ENCODE measurements at places on chromosomes 4 and X.
A peak's percentile ranks its signal among the peaks of the same experiment; 100 is the strongest.

DNA sequence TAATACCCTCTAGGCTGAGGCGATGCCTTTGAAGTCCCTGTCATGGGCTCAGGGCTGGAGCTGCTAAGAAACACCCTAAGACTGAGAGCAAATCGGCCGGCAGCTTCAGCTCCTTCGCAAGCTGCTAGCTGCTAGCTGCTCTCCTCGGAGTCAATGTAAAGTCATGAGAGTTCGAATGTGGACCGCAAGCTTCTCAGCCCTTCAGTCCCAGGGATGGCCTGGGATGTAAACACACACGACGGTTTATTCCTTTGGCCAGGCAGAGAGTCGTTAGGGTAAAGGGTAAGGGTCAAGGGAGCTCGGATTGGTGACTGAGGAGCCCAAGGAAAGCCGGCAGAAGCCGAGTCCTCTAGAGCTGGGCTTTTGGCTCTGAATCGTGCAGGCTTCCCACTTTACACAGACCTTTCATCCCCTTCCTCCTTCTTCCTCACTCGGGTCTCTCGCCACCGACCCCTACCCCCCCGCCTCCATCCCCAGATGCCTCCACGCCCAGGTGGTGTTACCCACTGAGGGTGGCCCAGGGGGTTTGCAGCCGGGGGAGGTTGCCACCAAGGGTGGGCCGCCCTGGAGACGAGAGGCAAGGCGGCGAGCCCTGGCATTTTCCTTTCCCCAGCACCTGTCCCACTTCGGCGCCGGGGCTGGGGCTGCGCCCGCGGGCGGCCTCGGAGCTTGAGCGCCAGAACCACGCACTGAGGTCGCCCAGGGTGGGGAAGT is 3.1 kb upstream of the BCORL1 start:
- H3K27me3 ChIP-seq: no peaks in the 10 kb centered on the region
- no peak overlapping the region for H3K27ac ChIP-seq
- DNase-seq: no peak
- H3K36me3 ChIP-seq: no peaks in the 10 kb centered on the region
- H3K4me3 ChIP-seq: no peak overlapping the region
- peaks cover 5% of the 10 kb centered on the region for H3K4me1 ChIP-seq

GRCh38 chrX:130446974-130447373 is 45.2 kb downstream of the RBMX2 start:
- DNase-seq: no peak
- H3K36me3 ChIP-seq: no peaks in the 10 kb centered on the region
- no peak overlapping the region for H3K4me3 ChIP-seq
- H3K27ac ChIP-seq: no peak overlapping the region
- H3K27me3 ChIP-seq: no peaks in the 10 kb centered on the region

DNA sequence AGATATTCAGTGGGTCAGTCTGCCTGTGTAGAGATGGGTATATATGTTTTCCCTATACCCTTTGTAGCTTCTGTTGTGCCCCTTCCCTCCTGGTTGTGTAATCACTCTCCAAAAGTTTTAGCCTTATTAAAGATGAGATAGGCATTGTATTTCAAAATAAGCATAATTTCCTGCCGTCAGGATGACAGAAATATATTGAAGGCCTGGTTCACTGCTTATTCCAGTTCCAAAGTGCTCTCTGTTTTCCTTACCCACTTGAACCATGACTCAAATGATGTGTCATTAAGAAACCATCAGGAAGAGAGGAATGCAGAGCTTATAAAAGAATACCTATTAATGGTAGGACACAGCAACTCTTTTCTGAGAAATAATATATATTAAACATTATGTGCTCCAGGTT is 178.5 kb downstream of the GABRB1 start:
- DNase-seq: peak; percentile 92
- no peaks in the 10 kb centered on the region for H3K27me3 ChIP-seq
- no peak overlapping the region for H3K4me3 ChIP-seq
- peaks cover 37% of the 10 kb centered on the region for H3K4me1 ChIP-seq

GRCh38 chr4:98850937-98851336 is 78.0 kb downstream of the EIF4E start:
- no peaks in the 10 kb centered on the region for H3K36me3 ChIP-seq
- H3K4me1 ChIP-seq: no peaks in the 10 kb centered on the region
- H3K27ac ChIP-seq: no peak overlapping the region
- no peak overlapping the region for H3K4me3 ChIP-seq

DNA sequence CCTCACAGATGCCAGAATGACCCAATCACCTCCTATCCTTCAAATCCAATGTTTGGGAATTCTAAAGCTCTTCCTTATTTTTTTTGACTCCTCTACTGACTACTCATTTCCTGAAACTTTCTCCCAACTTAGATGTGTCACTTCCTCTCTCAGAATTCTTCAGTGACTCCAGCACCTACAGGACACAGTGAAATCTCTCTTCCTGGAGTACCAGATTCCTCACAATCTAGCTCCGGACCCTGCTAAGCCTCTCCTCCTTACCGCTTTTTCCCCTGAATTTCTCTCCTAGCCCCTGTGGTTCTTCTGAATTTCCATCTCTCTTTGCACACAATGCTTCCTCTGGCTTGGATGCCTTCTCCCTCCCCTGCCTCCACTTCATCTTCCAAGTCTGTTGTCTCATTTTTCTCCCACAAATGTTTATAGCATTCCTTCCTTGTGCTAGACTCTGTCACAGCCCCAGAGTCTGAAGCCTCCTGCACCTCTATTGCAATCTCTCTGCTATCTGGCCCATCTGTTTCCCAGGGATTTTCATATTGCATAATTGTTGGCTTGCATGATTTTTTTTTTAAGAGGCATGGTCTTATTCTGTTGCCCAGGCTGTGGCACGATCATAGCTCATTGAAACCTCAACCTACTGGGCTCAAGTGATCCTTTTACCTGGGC is 80.1 kb downstream of the ANAPC4 start:
- H3K27me3 ChIP-seq: no peaks in the 10 kb centered on the region
- DNase-seq: peak; percentile 6
- peak overlapping the region; percentile 29 for H3K4me3 ChIP-seq
- no peaks in the 10 kb centered on the region for H3K36me3 ChIP-seq
- H3K27ac ChIP-seq: peak overlapping the region; percentile 31

- H3K27me3 ChIP-seq: no peaks in the 10 kb centered on the region
- no peak overlapping the region for H3K27ac ChIP-seq
- no peaks in the 10 kb centered on the region for H3K4me1 ChIP-seq
- H3K4me3 ChIP-seq: no peak overlapping the region
- peak; percentile 14 for DNase-seq
These were observed 3.0 kb downstream of the IL21 start for GRCh38 chr4:122617597-122618593.

- no peak for DNase-seq
- H3K4me1 ChIP-seq: peaks cover 32% of the 10 kb centered on the region
- H3K4me3 ChIP-seq: no peak overlapping the region
- peaks cover 4% of the 10 kb centered on the region for H3K36me3 ChIP-seq
- H3K27me3 ChIP-seq: no peaks in the 10 kb centered on the region
These were observed 14.7 kb downstream of the FTSJ1 start for GRCh38 chrX:48490661-48491060.

- peak overlapping the region; percentile 89 for H3K4me3 ChIP-seq
- peaks cover 8% of the 10 kb centered on the region for H3K4me1 ChIP-seq
- H3K36me3 ChIP-seq: peaks cover 9% of the 10 kb centered on the region
- peak; percentile 6 for DNase-seq
These were observed 540 bp downstream of the ZNF721 start for GRCh38 chr4:498328-498904.

- DNase-seq: no peak
- H3K36me3 ChIP-seq: peaks cover 57% of the 10 kb centered on the region
These were observed 548.7 kb upstream of the DIPK2B start for GRCh38 chrX:45749375-45749774.

DNA sequence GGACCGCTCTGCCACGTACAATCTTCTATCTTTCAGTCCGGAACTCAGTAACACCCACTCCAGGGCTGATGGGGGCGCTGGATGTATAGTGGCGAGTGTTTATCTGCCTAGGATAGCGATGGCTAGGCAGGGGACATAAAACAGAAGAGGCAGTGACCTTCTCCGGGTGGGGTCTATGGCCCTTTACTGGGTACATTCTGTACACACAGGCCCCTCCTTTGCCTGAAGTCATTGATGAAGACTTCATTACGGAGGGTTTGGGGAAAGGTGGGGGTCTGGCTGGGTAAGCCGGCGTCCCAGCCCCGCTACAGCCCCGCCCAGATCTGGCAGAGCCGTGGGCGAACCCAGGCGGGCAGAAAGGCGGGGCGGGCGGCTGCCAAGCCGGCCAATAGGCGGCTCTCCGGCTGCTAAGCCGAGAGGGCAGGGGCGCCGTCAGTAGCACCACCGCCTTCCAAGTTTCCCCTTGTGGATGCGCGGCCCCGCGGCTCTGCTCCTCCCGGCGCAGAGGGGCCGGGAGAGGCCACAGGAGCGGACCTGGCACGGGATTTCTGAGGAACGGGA is at the start of gene CHST7:
TSS of gene CHST7 (plus strand) at position 435 of the 561 bp plus-strand sequence. CDS start 167 bp downstream, outside the sequence.
- peak within 1 kb of the TSS; percentile 62 for H3K4me3 ChIP-seq
- H3K4me1 ChIP-seq: peaks cover 18% of the 10 kb centered on the region
- DNase-seq: peak; percentile 55
- no peaks in the 10 kb centered on the region for H3K27me3 ChIP-seq

GRCh38 chr4:156571146-156571545 is 400.5 kb downstream of the PDGFC start:
- no peak for DNase-seq
- H3K4me3 ChIP-seq: no peak overlapping the region
- no peaks in the 10 kb centered on the region for H3K36me3 ChIP-seq
- H3K27me3 ChIP-seq: no peaks in the 10 kb centered on the region
- H3K27ac ChIP-seq: no peak overlapping the region

DNA sequence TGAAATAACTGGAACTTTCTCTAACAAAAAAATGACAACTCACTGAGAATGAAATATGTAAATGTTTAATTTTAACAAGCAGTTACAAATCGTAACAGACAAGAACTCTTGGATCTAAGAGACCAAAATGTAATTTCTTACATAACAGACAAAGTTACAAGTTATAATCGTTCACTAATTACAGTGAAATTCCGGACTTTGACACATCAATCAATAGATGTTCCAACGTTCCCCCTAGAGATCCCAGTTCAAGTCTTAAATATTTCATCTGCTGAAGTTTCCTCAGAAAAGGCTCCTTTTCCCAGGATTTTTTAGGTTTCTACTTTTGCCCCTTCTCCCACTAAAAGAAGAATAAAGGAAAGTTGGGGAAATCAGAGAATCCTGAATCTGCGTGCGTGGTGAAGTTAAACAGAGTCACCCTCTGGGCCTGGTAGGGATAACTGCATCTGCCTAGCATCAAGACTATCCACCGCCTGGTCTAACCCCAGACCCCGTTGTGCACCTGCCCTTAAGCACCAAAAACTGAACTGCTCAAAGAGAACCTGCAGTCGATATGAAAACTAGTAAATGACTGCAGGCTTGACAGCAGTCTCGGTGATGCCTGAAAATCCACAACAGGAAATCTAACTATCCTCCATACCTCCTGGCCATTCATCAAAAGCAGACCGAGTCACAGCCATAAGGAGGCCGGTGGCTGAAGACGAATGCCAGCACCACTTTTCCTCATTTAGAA is 2.3 kb downstream of the IRF2 start:
- no peaks in the 10 kb centered on the region for H3K36me3 ChIP-seq
- DNase-seq: no peak
- H3K4me1 ChIP-seq: peaks cover 7% of the 10 kb centered on the region

- H3K4me3 ChIP-seq: no peak overlapping the region
- peaks cover 16% of the 10 kb centered on the region for H3K4me1 ChIP-seq
- no peak overlapping the region for H3K27ac ChIP-seq
- H3K36me3 ChIP-seq: no peaks in the 10 kb centered on the region
- DNase-seq: no peak
- H3K27me3 ChIP-seq: no peaks in the 10 kb centered on the region
These were observed 5.0 kb upstream of the TSPAN5 start for GRCh38 chr4:98663226-98664006.

GRCh38 chr4:137532869-137533236 is 559 bp upstream of the PCDH18 start:
- H3K4me3 ChIP-seq: peak overlapping the region; percentile 97
- DNase-seq: peak; percentile 23
- no peaks in the 10 kb centered on the region for H3K27me3 ChIP-seq

- H3K4me3 ChIP-seq: no peak overlapping the region
- H3K27ac ChIP-seq: no peak overlapping the region
- peaks cover 83% of the 10 kb centered on the region for H3K27me3 ChIP-seq
- DNase-seq: no peak
- H3K4me1 ChIP-seq: no peaks in the 10 kb centered on the region
These were observed 55.0 kb upstream of the TMEM33 start for GRCh38 chr4:41880022-41880837.

- H3K27me3 ChIP-seq: no peaks in the 10 kb centered on the region
- no peaks in the 10 kb centered on the region for H3K36me3 ChIP-seq
- H3K4me3 ChIP-seq: no peak overlapping the region
These were observed 262.6 kb downstream of the STIM2 start for GRCh38 chr4:27123123-27123768.

GRCh38 chrX:12791257-12792228 is at the start of gene PRPS2:
TSS of gene PRPS2 (plus strand) at chrX:12791412. CDS start at chrX:12791498, 86 bp downstream.
- no peaks in the 10 kb centered on the region for H3K27me3 ChIP-seq
- H3K27ac ChIP-seq: peak within 1 kb of the TSS; percentile 18
- H3K36me3 ChIP-seq: no peaks in the 10 kb centered on the region
- H3K4me3 ChIP-seq: peak within 1 kb of the TSS; percentile 61
- peak; percentile 18 for DNase-seq

DNA sequence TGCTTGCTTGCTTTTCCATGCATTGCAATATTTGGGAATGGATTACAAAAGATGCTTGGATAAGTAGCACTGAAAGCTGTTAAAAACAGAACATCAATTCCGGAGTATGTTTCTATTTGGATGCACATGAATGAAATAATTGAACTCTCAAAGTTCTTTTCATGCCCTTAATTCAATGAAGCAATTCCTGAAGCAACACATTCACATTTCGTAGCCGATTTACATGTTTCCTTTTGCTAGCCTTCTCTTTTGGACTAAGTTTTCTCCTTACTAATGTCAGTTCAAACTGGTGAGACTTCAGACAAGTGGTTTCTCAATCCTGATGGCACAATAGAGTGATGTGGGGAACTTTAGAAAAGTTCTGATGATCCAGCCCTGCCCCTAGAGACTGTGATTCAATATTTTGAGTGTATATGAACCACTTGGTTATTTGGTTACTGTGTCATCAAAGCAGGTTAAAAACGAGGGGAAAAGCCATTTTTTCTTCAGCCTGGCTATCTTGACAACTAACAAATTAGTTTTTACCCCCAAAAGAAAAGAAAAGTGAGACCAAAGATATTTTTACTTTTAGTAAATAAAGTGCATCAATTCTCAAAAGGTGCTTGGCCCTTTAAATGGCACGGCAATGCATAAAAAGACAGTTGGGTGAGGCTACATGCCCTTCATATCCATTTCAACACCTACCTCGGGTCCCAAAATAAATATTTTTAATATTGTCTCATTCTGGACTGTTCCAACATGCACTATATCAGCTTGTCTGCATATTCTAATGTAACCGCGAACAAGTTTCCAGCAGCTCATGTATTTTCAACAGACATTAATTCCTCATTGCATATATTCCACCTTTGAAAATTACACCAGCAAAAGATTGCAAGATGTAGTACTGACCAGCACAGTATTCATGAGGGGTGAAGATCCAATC is 90.1 kb upstream of the RPL34 start:
- H3K27ac ChIP-seq: no peak overlapping the region
- no peak for DNase-seq
- no peaks in the 10 kb centered on the region for H3K27me3 ChIP-seq
- no peaks in the 10 kb centered on the region for H3K4me1 ChIP-seq
- H3K36me3 ChIP-seq: no peaks in the 10 kb centered on the region
- no peak overlapping the region for H3K4me3 ChIP-seq

GRCh38 chrX:10828640-10829039 is 208.3 kb upstream of the MID1 start:
- H3K4me1 ChIP-seq: peaks cover 2% of the 10 kb centered on the region
- DNase-seq: no peak
- no peaks in the 10 kb centered on the region for H3K36me3 ChIP-seq
- H3K27me3 ChIP-seq: no peaks in the 10 kb centered on the region

- DNase-seq: no peak
- H3K4me3 ChIP-seq: no peak overlapping the region
- H3K27me3 ChIP-seq: no peaks in the 10 kb centered on the region
- H3K36me3 ChIP-seq: no peaks in the 10 kb centered on the region
These were observed 265.4 kb upstream of the MAGEB18 start for GRCh38 chrX:25872786-25873185.

Data from astrocyte (in vitro differentiated cells and primary cell).